ENCODE measurements at places on chromosomes 1 and 21.
A peak's percentile ranks its signal among the peaks of the same experiment; 100 is the strongest.

GRCh38 chr1:11350265-11350664 lies 77.3 kb downstream of the UBIAD1 start:
- DNase-seq = no peak

DNA sequence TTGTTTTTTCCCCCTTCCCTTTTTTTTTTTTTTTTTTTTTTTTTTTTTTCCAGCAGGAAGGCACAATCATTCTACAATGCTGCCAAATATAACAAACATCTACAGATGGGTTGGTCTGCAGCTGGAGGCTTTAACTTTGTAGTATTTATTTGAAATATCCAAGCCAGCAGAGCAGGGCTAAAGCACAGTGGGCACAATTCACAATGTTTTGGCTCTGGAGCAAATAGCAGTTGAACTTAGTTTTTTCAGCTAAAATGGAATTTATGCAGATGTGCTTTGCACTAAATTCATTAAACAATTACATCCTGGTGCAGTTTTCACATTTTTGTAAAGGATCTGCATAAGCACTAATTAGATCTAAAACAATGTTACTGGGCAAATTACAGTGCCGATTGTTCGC lies 39.8 kb upstream of the ZBTB18 start:
- DNase-seq = no peak

- no peak for DNase-seq
Observed at GRCh38 chr1:29674627-29675326, 438.5 kb downstream of the PTPRU start.

DNA sequence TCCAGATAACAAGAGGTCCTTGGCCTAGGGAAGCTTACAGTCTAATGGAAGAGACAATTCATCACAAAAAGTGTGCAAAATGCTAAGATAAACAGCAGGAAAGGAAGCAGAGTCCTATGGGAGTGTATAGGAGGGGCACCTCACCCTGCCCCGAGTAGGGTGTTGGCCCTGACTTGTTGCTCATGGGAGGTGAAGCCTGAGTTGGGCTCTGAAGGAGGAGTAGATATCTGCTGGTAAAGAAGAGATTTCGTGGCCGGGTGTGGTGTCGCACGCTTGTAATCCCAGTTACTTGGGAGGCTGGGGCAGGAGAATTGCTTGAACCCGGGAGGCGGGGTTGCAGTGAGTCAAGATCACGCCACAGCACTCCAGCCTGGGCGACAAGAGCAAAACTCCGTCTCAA lies 18.6 kb upstream of the GPR37L1 start:
- DNase-seq = no peak

DNA sequence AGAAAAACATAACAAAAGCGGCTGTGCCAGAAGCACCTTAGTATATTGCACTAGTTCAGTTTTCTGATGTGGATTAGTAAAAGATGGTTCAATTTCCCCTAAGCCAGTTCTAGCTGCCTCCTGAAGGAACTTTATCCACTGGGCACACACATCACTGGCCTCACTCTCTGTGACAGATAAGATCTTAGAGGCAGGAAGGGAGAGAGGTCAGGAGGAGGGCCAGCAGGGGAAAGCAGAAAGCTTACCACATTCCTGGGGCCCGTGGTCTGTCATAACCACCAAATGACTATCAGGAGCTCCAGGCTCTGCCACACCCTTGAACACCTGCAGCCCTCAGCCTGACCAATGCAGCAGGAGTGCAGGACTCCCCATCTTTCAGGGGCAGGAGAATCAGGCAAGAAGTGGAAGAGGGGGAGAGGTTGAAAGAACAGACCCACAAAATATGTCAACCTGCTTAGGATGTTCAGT lies 37.8 kb downstream of the LRRC71 start:
- peak; percentile 2 for DNase-seq

- no peak for DNase-seq
Observed at GRCh38 chr1:12202577-12202976, 27.3 kb upstream of the VPS13D start.

GRCh38 chr21:42040411-42041180 lies 30.4 kb upstream of the ZBTB21 start:
- DNase-seq = no peak
